ENCODE measurements at places on chromosomes 11 and 22.

DNA sequence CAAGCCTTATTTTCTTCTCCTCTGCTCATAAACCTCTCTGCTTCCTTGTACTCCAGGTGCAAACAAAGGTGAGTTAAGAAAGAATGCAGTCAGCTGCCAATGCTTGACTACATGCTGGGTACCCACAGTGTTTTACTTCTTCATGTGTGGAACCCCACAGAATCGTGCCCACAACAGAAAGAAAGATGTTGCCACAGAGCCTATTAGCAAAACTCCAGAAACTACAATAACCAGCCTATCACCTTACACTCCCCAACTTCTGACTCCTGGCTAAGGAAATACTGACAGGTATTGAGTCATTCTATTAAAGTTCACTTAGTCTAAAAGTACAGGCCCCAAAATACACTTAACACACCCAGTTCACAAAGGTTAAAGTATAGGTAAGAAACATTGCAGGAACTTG, 56.9 kb upstream of the CCDC89 start:
- no peak for DNase-seq

DNA sequence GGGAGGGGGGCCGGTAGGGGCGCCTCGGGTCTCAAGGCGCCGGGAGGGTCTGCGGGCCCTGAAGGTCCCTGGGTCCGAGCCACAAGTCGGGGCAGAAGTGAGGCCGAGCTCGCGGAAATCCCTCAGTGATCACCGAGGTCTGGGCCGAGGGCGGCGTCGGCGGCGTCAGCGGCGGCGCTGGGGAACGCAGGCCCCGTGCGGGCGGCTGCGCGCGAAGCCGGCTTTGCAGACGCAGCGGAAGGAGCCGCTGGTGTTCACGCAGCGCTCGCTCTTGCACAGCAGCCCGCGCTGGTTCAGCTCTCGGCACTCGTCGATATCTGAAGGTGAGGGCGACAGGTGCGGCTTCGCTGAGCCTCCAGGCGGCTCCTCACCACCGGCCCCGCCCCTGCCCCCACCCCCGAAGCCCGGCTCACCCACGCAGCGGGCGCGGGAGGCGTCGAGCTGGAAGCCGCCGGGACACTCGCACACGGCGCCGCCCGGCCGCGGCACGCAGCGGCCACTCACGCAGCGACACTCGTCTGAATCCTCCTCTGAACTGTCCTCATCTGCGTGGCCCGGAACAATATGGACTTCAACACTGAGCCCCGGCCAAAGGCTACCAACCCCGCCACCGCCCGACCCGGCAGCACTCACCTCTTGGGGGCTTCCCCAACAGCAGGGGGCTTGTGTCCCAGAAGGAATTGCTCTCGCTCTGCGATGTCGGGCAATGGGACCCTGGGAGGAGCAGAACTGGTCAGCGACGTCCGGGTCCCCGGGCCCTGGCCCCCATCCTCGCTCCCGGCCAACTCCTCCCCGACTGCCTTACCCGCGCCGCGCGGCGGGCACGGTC, 14.2 kb downstream of the SCYL1 start:
- DNase-seq = no peak

- DNase-seq = no peak
These were observed 293.7 kb downstream of the DDX10 start for GRCh38 chr11:108958368-108959104.

DNA sequence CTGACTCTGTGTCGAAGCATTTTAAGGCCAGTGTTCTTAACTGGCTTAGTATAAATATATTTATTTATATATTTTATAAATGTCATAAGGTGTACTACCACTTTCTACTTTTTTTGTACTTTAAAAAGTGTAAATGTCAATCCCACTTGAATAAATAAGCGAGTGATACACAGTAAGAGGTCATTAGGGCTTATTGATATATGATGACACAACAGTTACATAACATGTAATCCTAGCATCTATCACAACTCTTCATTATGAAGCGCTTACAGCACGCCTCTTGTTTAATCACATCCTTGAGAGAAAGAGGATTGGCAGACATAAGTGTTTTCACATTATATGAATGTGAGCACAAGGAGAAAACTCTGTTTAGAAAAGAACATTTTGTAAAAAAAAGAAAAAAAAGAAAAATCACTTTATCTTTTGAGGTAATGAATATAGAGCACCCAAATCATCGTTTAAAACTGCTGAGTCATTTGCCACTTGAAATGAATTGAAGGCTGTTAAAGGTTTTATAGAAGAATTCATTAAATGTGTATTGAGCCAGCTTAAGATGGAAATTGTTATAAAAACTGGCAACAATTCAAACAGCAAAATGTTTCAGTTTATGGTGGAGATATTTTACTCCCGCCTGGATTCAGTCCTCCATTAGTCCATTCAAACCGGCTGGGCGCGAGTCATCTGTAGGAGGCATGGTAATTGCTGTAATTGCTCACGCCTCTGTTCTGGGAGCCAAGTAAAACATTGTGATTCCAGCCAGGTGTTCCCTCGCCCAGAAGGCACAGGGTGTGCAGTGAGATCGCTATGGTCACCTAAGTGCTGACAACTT, 627.3 kb upstream of the KIRREL3 start:
- DNase-seq = no peak

DNA sequence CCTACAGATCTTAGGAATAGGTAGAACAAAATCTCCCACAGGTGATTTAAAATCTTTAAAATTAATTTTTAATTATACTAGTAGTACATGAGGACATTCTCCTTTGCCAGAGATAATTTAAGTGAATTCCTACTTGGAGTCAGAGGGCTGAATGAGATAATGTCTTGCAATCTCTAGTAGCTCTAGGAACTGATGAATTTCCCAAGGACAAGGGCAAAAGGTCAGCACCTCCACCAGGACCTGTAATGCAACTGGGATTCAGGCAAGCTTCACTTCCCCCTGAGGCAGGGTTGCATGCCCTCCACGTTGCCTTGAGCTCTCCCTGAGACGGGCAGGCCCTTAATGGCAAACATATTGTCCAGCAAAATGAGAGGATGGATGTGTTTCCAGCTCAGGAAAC, 330.3 kb upstream of the PITPNB start:
- DNase-seq = no peak

DNA sequence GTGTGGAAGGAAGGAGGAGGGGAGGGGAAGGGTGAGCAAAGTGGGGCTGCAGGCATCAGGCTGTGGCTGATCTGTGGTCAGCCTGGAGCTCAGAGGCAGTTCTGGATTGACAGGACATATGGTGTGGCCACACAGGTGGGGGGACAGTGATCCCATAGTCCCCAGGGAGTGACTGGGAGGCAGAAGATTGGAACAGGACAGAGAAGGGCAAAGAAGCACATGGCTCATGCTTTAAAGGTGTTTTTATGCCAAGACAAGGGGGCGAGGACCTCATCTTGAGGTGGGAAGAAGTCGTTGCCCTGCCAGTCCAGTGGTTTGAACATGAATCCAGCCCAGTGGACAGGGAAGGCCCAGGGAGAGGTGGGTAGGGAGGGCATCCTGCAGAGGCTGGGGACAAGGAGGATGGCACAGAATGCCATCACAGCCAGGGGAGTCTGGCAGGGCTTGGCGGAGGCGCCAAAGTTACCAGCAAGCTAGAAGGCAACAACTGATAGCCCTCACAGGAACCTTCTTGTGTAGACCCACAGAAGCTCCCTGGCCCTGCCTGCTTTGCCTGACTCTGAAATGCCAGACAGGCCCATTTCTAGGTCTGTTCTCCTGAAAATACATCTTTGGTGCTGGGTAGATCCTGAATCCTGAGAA, 3.1 kb downstream of the BET1L start:
- DNase-seq = no peak

DNA sequence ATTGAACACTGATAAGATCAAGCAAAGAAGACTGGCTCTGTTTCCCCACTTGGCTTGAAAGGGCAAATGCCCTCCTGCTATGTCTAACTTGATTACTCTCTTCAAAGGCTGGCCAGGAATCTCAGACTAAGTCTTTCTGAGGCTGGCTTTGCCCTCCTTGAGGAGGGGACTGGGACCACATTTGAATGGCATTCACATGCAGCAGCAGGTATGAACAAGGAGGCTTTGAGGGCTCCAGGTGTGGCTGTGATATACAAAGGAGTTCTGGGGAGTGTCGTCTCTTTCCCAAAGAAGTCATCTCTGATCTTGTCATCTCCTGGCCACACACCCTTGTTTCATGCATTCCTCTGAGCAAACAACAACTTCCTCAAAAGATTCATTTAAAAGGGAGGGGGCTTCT, 130.8 kb downstream of the ARL14EP start:
- no peak for DNase-seq

- DNase-seq = no peak
These were observed 10.0 kb downstream of the SIK2 start for GRCh38 chr11:111612224-111612623.

GRCh38 chr22:38870791-38871359, 1.1 kb downstream of the CBX6 start:
- no peak for DNase-seq

DNA sequence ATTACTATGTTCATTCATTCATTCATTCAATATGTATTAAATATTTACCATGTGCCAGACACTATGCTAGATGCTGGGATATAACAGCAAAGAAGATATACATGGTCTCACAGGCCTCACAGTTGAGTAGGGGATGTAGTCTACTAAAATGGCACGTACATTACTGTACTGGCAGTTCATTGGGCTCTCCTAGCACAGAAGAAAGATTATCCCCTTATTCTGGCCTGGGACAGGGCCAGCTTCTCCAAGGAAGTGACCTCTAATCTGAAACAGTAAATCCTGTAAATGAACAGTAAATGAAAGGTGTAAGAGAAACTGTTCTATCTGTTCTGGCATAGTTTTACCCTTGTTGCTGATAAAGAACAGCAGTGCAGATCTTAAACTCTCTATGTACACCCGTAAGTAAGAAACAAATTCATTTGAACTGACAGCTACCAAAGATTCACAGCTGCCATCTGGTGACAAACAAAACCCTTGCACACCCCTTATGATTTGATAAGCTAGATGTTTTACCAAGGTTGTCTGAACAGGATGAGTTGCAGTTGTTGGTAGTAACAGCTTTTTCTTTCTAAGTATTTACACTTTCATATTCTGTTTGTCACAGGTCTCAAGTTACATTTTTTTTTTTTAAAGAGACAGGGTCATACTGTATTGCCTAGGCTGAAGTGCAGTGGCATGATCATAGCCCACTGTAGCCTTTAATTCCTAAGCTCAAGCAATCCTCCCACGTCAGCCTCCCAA, 263.1 kb downstream of the TMEM135 start:
- DNase-seq = no peak

GRCh38 chr11:72001834-72002591, 3.3 kb downstream of the IL18BP start:
- no peak for DNase-seq

GRCh38 chr11:75345455-75346160, 5.9 kb downstream of the ARRB1 start:
- DNase-seq = no peak

GRCh38 chr11:109971184-109971523, 122.0 kb upstream of the ZC3H12C start:
- no peak for DNase-seq

DNA sequence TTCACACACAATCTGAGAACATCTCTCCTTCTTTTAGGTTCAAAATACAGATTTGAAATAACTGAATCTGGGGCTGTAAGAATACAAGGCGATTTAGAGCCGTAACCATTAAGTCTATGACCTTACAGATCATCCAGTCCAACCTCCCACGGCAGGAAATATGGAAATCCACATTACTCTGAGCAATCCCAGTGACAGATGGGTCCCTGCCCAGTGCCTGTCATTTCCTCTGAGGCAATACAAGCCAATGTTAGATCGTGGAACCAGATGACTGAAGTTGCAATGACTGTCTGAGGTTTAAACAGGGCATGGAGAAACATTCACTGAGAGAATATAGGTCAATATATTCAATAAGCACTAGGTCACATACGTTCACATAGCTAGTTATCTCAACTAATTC, 77.4 kb upstream of the OR5AK2 start:
- DNase-seq = no peak

GRCh38 chr11:118406599-118407166, 5.3 kb downstream of the ATP5MG start:
- no peak for DNase-seq

- no peak for DNase-seq
These were observed 5.1 kb downstream of the SSTR3 start for GRCh38 chr22:37206841-37207821.

DNA sequence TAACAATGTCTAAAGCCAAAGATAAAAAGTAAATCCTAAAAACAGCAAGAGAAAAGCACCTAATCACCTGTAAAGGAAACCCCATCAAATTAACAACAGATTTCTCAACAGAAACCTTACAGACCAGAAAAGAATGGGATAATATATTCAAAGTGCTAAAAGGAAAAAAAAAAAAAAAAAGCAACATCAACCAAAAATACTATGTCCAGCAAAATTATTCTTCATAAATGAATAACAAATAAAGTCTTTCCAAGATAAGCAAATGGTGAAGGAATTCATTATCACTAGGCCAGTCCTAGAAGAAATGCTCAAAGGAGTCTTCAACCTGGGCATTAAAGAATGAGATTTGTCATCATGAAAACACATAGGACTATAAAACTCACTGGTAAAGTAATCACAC, 192.0 kb upstream of the UBASH3B start:
- no peak for DNase-seq

All from left renal cortex interstitium (tissue), 4 donors.